NCI-H2227 treated with DMSO at 0.1 percent for 48 hours (cell line): ENCODE measurements at places on chromosomes 3 and 15.

DNA sequence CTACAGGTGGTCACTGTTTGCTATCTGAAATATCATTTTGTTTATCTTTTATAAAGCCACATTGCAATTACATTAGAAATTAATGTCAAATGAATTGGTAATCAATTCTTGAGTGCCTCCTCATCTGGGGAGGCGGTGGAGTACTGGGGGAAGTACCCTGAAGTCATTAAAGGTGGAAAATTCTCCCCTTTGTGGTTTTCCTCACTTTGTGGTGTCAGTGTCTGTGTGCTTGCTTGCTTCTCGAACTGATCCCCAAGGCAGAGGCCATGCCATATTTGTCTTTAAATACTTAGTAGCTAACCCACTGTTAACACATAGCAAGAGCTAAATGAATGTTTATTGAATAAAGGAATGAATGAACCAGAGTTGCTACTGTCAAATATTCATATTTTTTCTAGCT lies 40.5 kb upstream of the CCK start:
- DNase-seq = no peak

GRCh38 chr3:177742273-177742672 lies 545.0 kb upstream of the TBL1XR1 start:
- DNase-seq = no peak

DNA sequence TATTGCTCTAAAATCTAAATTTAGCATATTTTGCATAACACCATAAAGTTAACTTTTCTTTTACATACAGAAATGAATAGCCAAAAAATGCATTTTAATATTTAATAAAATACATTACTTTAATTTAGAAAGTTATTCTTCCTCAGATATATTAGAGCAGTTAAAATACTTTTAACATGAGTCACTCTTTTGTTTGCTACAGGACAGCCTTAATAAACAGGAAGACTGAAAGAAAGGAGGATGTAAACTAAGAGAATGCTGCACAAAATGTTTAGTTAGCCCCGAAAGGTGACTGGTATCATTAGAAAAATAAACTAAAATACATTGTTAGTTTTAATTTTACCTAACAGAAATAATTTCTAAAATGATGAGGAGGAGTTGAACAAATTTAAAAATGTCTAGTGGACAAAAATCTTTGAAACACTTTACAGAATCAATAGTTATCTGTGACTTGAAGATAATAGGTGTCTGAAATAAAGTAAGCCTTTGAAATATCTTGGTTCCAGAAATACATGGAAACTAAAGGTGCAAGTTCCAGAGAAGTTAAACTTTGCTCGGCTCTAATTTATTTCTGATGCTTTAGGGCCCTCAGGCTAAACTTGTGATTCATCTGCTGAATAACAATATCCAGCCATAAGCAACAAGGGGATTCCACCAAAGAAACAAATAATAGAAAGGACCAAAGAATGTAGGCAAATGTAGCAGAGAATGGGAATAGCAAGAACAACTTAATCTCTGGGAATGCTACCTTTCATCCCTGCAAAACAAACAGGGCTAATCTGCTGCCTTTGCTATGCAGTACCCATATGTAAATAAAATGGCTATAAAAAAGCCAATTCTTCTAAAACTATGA lies 138.3 kb upstream of the UBP1 start:
- DNase-seq = no peak

- no peak for DNase-seq
These were observed 3.5 kb downstream of the HDC start for GRCh38 chr15:50261981-50262380.
